Fibroblast of lung (primary cell): ENCODE measurements at places on chromosomes 13 and 19.

DNA sequence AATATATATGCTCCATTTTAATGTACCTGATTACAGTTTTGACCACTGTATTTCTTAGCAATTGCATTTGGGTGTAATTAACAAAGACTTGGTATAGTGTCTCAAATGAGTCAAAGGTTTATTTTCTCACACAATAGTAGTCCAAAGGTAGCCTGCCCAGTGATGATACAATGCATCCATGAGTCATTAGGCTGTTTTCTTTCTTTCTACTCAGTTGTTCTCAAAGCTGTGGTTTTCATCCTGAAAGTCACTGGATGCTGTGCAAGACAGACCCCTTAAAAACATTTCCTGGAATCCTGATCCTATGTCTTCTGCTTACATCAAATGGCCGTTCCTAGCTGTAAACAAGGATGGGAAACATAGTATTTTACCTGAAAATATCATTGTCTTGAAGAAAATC is 651.2 kb upstream of the MIR17HG start:
- no peak for DNase-seq

GRCh38 chr13:99367106-99367616 is 60.0 kb upstream of the GPR183 start:
- DNase-seq: no peak

DNA sequence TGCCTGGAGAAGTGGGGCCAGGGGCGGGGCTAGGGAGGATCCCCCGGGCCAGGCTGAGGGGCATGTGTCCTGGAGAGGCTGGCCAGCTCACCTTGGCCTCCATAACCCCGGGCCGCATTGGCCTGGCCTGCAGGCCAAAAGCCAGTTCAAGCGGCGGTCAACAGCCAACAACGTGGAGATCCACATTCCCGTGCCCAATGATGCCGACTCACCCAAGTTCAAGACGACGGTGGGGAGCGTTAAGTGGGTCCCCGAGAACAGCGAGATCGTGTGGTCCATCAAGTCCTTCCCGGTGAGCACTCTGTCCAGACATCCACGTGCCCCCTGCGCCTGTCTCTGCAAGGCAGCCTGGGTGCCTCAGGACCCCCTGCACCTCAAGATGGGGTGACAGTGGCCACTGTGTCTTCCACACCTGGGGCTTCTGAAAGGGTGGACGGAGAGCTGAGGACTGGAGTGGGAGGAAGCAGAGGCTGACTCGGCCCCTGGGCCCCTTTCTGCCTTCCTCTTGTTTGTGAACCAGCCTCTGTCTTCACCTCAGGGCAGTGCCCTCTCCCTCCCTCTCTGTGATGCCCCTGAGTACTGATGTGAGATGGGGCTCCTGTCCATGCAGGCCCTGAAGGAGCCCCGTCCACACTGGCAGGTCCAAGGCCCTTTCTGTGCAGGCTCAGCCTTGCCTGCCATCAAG is 31.1 kb downstream of the AP1M1 start:
- no peak for DNase-seq

- DNase-seq: no peak
Measured at GRCh38 chr13:76892488-76892887, 6.3 kb upstream of the KCTD12 start.

GRCh38 chr19:6501740-6502648 is at the start of gene TUBB4A:
TSS of gene TUBB4A (minus strand) at chr19:6502309. CDS start at chr19:6502212, 97 bp downstream.
- no peak for DNase-seq

DNA sequence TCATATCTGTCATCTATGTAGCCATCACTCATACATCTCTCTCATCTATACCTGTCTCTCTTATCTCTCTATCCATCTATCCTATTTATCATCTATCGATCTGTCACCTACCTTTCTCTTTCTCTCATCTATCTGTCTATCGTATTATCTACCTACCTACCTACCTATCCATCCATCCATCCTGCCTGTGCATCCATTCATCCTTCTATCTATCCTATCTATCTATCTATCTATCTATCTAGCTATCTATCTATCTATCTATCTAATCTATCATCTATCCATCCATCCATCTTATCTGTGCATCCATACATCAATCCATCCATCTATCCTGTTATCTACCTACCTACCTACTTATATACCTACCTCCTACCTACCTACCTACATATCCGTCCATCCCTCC is 44.6 kb upstream of the CYP4F8 start:
- no peak for DNase-seq

DNA sequence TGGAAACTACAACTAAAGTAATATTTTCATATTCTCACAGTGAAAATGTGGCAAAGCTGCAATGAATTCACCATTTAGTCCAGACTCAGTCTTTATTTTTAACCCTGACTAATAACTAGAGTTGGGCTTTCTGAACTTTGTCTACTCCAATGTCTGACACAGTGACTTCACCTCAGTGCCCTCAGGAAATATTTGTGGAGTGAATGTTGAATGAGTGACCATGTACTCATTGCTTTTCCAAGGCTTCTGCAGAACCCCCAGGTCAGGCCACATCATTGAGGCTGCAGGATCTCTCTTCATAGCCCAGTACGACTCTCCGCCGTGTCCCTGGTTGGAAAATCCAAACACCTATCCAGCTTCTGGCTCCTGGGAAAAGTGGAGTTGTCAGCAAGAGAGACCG is 1.8 kb downstream of the ZNF175 start:
- DNase-seq: peak; percentile 79

GRCh38 chr13:73258406-73258805 is 199.6 kb downstream of the KLF5 start:
- DNase-seq: no peak
